ENCODE measurements at places on chromosomes 5 and 9.

GRCh38 chr9:104075801-104076753, 18.0 kb upstream of the SMC2 start:
- DNase-seq = no peak

DNA sequence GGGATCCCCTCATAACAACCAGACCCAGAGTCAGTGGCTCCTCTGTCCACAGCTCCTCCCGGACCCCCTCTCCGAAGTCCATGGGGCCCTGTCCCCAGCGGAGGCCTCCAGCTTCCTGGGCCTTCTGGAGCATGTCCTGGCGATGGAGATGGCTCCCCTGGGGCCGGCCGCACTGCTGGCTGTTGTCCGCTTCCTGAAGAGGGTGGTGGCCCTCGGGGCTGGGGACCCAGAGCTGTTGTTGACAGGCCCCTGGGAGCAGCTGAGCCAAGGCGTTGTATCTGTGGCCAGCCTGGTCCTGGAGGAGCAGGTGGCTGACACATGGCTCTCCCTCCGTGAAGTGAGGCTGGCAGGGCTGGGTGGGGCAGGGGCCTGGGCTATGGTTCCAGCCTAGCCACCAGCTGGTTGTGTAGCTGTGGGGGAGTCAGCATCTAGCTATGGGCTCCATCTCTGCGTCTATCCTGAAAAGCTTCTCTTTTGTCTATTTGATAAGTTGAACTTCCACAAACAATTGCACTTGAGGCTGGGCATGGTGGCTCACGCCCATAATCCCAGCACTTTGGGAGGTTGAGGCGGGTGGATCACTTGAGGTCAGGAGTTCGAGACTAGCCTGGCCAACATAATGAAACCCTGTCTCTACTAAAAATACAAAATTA, 4.7 kb downstream of the ADGRD2 start:
- DNase-seq = peak; percentile 85

- no peak for DNase-seq
Observed at GRCh38 chr5:109454731-109455505, 45.1 kb upstream of the PJA2 start.

DNA sequence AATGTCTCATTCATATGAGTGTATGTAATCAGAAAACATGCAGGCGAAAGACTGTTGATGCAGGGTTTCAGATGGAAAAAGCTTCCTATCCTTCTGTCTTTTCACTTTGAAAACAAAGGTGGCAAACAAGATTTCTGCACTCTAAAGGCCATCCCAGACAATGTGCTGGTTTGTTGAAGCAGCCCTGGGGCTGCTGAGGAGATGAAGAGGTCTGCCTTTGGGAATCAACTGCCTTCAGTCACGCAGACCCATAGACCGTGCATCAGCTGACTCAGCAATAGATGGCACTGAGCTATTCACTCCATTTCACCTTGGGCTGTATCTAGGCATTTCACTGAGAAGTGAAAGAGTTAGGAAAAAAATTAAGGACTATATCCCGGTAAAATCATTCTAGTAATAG, 60.5 kb upstream of the C5orf46 start:
- no peak for DNase-seq

GRCh38 chr9:131478421-131478868, 24.3 kb upstream of the POMT1 start:
- DNase-seq = peak; percentile 58

GRCh38 chr5:122844136-122844909, 1.1 kb upstream of the SNX24 start:
- DNase-seq = no peak

- no peak for DNase-seq
Observed at GRCh38 chr5:126448720-126449119, 25.5 kb downstream of the GRAMD2B start.

GRCh38 chr5:1961952-1962595, 79.3 kb upstream of the IRX4 start:
- no peak for DNase-seq

DNA sequence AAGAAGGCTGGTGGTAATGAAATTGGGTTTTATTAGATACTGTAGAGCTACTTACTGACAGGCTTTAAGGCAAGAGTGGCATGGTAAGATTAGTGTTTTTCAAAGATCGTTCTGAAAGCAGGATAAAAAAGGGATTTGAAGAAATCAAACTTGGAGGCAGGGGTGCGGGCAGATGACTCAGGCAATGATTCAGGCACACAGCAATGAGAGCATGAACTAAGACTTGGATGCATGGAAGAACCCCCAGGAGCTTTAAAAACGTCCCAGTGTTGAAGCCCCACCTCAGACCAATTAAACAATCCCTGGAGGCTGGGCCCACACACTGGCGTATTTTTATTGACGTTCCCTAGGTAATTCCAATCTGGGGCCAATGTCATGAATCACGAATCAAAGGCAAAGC, 102.5 kb downstream of the SREK1 start:
- DNase-seq = no peak

- DNase-seq = no peak
Observed at GRCh38 chr5:125463466-125464092, 717.1 kb upstream of the ZNF608 start.

DNA sequence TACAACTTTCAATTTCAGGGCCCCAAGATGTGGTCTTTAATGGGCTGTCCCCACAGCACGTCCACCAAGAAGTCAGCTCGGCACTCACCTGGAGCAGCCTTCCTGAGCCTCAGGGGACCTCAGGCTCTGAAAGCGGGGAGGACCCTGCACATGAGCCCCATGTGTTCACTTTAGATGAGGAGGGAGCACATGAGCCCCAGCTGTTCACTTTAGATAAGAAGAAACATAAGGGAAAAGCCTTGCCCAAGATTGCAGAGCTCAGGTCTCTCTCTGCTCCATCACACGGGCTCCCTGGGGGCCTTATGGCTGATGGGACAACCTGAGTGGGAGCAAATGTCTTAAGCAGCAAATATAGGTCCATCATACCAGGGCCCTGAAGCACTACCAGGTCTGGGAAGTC, 56.4 kb downstream of the NIPSNAP3B start:
- DNase-seq = no peak

DNA sequence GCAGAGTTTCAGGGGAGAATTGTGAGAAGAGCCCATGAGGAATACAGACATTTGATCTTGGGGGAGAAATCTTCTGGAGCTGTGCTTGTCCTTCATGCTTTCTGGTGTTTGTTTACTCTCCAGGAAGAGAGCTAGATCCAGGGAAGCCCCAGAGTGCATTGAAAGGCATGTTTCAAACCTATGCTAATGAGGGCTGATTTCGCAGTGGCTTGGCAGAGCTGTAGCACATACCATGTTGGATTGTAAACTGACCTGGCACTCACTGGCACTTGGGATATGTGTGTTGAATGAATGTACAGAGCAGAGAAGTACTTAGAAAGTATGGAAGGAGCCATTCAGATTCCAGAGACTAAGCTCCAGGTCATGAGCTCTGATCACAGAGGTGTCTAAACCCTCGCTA, 30.9 kb downstream of the TNFSF8 start:
- DNase-seq = no peak

DNA sequence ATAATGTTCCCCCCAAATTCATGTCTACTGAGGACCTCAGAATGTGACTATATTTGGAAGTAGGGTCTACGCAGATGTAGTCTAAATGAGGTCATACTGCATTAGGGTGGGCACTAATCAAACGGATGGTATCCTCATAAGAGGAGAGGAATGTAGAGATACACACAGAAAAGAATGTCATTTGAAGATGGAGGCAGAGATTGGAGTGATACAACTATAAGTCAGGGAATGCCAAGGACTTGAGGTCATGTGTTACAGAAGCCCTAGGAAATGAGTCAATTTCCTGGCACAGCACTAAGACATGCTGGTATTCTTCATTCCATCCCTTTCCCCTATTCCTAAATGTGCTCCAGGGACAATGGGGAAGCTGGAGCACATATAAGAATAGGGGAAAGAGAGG, 758 bp upstream of the PDCD1LG2 start:
- DNase-seq = no peak

DNA sequence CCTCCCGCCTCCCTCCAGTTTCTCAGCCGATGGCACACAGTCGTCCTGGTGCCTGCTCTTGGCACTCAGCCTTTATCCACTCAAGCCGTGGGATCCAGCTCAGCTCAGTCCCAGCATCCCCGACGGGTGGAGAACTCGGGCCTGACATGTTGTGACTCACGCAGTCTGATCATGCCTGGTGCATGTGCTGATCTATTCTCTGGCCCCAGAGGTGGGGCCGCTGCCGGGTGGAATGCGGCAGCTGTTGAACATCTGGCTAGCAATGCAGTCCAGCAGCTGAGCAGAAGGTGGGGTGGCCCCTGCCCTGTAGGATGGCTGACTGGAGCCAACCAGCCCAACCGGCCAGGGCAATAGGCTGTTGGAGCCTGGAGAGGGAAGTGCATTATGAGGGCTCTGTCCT, 1.7 kb upstream of the AIF1L start:
- no peak for DNase-seq

DNA sequence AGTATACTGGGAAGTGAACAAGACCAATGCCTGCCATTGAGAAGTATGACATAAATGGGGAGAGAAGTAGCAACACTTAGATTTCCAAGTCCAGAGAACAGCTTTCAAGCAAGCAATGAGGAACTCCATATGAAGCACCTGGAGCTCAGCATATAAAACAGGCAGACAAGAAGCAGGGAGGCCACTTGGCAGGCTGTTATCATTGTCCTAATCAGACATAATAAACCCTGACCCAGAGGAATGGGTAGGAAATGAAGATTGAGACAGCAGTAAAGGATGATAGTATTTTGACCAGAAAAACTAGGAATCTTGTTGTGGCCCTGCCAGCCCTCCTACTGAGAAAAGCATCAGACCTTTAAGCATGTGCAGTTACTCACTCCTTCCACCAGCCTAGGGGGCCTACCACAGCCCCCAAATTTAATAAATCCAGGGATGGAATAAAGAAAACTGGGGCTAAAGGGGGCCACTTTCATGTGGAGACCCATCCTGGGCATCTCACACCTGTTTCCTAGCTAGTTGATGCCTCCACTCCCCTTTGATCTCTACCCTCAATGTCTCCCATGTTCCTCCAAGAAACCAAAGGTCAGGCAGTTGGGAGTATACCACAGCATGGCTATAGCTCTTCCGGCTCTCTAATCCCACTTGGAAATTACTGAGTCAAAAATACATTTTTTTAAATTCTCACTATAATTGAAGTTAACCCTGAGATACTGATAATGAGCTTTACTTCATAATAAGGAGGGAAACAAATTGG, 135.1 kb downstream of the SIL1 start:
- no peak for DNase-seq

GRCh38 chr5:55481293-55481855, 53.4 kb downstream of the PLPP1 start:
- no peak for DNase-seq

GRCh38 chr5:144915452-144915851, 744.8 kb downstream of the KCTD16 start:
- DNase-seq = no peak

DNA sequence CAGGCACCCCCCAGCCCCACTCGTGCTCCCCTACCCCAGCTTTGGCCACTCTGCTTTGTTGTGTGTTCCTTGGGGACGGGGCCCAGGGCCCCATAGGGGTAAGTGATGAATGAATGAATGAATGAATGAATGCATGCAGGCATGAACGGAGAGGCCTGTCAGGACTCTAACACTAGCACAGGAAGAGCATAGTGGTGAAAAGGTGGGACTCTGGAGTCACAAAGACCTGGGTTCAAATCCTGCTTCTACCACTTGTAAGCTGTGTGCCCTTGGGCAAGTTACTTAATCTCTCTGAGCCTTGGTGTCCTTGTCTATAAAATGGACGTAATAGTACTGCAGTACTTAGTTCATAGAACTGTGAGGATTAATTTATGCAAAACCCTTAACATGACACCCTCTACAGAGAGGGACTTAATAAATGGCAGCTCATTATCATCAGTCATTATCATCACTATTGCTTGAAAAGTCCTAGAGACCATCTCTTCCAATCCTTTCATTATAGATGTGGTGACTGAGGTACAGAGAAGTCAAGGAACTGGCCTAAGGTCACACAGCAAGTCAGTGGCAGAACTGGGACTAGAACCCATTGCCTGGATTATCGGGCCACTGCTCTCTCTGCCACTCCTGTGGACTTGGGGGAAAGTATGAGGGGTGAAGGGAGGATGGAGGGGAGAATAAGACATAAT, 13.2 kb downstream of the ORM2 start:
- no peak for DNase-seq

DNA sequence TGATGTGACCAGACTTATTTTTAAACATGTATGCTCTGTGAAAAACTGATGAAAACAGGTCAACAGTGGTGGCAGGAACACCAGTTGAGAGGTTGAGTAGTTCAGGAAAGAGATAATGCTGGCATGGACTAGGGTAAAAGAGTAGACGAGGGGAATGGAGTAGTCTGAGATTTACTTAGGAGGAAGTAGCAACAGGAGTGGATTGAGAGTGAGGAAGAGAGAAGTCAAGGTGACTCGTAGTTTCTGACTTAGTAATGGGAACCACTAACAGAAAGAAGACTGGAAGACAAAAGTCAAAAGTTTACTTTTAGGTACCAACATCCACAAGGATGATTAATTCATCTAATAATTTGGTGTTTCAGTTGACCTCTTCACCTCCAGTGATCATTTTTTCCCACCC, 3.6 kb downstream of the SRA1 start:
- DNase-seq = no peak

GRCh38 chr5:14068136-14068535, 75.0 kb upstream of the TRIO start:
- no peak for DNase-seq

- no peak for DNase-seq
Observed at GRCh38 chr5:95283022-95283615, 1.8 kb downstream of the MCTP1 start.

- DNase-seq = no peak
Observed at GRCh38 chr5:139707445-139708003, 59.4 kb downstream of the CXXC5 start.

DNA sequence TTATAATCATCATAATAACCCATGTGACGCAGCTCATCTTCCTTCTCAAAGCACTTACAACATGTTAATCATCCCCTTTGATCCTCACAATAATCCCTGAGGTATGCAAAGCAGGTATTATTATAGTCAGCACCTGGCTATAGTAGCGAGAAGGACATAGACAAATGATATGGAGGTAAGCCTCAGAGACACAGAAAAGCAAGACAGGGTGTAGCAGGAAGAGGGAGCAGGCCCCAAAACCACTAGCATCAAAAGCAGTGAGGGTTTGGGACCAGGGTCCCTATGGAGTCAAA, 139.2 kb upstream of the SLC30A5 start:
- no peak for DNase-seq

DNA sequence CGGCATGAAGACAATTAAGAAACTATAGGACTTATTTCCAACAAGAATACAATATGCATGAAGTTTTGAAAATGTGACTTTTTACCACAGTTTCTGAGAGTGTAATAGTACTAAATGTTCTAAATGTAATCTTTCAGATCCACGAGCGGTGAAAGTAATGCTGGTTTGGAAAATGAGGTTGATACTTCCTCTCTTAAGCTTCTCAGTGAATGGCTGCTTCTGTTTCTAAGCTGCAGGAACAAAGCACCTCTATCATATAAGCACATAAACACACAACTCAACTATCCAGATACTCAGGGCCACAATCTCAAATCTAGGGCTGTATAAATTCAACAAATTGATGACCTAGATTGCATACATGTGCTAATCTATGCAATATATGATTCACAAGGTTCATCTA, 78.3 kb downstream of the LIFR start:
- no peak for DNase-seq
